ENCODE measurements at places on chromosomes 11 and 22.

DNA sequence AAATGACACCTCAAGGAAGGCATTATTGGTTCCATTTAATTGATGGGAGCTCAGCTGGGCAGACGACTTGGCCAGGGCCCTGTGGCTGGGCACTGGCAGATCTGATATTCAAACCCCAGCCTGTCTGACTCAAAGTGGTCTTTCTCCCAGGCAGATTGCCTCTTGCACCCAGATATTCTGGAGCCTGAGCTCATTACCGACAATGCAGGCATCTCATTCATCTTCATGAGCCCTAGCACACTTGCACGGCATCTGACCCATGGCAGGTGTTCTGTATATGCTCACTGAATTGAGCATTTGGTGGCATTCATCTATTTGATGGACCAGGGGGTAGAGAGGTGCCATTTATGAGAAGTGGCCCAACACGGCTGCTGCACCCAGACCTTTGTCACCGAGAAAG, 193.1 kb downstream of the DSCAML1 start:
- H3K4me3 ChIP-seq: no peak overlapping the region
- no peaks in the 10 kb centered on the region for H3K36me3 ChIP-seq
- peaks cover 7% of the 10 kb centered on the region for H3K4me1 ChIP-seq
- no peak overlapping the region for H3K27ac ChIP-seq
- ATAC-seq: no peak

- no peak for ATAC-seq
- H3K36me3 ChIP-seq: peaks cover 6% of the 10 kb centered on the region
- no peak overlapping the region for H3K4me3 ChIP-seq
Observed at GRCh38 chr11:1884303-1884700, 7.4 kb downstream of the PRR33 start.

DNA sequence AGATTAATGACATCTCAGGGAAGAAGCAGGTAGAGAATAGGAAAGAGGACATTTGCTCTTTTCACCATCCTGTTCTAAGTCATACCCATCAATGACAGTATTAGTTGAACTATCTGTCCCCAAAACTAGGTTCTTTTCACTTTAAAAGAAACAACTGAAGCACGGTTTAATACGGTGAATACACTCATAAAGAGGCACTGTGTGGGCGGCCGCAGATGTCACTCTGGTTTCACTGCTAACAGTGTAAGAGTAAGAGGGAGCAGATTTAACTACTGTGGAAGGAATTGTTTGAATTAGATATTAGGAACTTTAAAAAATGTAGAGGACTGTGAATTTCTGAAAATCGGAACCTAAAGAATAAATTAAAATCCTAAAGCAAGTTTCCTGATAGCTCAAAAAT, 49.5 kb downstream of the VSIG10L2 start:
- no peaks in the 10 kb centered on the region for H3K27me3 ChIP-seq
- peak; percentile 98 for ATAC-seq
- H3K4me3 ChIP-seq: no peak overlapping the region

DNA sequence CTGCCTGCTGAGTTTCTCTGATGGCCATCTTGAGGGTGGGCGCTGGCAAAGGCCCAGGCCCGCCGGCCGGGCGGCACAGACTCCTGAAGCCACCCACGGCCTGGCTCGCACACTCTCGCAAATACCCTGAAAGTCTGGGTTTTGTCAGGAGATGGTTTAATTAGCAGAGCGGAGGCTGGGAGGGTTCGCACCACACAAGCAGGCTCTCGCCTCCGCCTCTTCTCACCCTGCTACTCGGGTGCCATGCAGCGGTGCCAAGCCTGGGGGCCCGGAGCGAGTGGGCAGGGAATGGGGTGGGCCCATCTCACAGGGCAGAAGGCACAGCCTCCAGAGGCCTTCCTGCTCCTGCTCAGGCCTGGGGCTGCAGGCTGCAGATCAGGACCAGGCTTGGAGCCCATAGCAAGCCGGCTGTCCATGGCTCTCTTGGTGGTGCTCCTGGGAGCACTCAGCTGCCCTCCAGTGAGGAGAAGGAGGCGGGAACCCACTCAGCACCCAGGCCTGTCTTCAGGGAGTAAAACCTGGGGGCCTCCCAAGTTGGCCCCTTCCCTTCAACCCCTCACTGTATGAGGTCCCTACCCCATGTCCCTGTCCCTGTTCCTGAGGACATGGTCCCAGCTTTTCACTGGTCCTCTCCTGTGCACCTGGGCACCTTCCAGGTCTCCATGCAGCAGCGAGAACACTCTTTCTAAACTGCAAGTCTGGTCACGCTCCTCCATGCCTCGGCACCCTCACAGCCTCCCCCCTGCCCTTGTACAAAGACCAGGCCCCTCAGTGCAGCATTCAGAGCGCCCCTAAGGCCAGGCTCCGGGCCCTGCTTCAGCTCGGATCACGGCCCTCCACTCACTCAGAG, 62.0 kb downstream of the FLRT1 start:
- H3K4me1 ChIP-seq: no peaks in the 10 kb centered on the region
- H3K27me3 ChIP-seq: no peaks in the 10 kb centered on the region
- H3K4me3 ChIP-seq: no peak overlapping the region
- ATAC-seq: no peak
- no peaks in the 10 kb centered on the region for H3K36me3 ChIP-seq
- H3K27ac ChIP-seq: no peak overlapping the region

GRCh38 chr22:17217179-17217578, 2.1 kb downstream of the ADA2 start:
- peak overlapping the region; percentile 78 for H3K4me3 ChIP-seq
- H3K4me1 ChIP-seq: peaks cover 25% of the 10 kb centered on the region
- no peaks in the 10 kb centered on the region for H3K27me3 ChIP-seq
- no peaks in the 10 kb centered on the region for H3K36me3 ChIP-seq
- peak overlapping the region; percentile 84 for H3K27ac ChIP-seq

GRCh38 chr22:24437091-24437490, 9.7 kb downstream of the ADORA2A start:
- H3K27me3 ChIP-seq: no peaks in the 10 kb centered on the region
- ATAC-seq: no peak
- H3K4me1 ChIP-seq: peaks cover 33% of the 10 kb centered on the region
- peaks cover 91% of the 10 kb centered on the region for H3K36me3 ChIP-seq

- ATAC-seq: peak; percentile 47
- H3K27ac ChIP-seq: no peak overlapping the region
- peaks cover 13% of the 10 kb centered on the region for H3K4me1 ChIP-seq
- H3K27me3 ChIP-seq: peaks cover 13% of the 10 kb centered on the region
- H3K36me3 ChIP-seq: no peaks in the 10 kb centered on the region
Observed at GRCh38 chr11:11570823-11571222, 51.0 kb downstream of the GALNT18 start.
